ENCODE measurements at places on chromosomes 4 and X.

GRCh38 chr4:98687876-98688275 lies 29.5 kb upstream of the TSPAN5 start:
- DNase-seq: no peak

GRCh38 chr4:182449186-182449929 lies 206.2 kb downstream of the TENM3 start:
- no peak for DNase-seq

DNA sequence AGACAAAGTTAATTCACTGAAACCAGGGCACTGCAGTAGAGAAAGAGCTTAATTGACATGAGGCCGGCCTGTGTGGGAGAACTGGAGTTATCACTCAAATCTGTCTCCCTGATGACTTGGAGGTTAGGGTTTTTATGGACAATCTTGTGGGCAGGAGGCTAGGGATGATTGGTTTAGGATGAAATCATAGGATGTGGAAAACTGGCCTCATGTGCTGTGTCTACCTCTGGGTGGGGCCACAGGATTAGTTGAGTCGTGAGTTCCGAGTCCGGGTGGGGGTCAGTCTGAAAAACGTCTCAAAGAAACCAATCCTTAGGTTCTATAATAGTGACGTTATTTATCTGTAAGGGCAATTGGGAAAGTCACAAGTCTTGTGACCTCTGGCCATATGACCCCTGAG lies 68.1 kb downstream of the UCHL1 start:
- DNase-seq: no peak

DNA sequence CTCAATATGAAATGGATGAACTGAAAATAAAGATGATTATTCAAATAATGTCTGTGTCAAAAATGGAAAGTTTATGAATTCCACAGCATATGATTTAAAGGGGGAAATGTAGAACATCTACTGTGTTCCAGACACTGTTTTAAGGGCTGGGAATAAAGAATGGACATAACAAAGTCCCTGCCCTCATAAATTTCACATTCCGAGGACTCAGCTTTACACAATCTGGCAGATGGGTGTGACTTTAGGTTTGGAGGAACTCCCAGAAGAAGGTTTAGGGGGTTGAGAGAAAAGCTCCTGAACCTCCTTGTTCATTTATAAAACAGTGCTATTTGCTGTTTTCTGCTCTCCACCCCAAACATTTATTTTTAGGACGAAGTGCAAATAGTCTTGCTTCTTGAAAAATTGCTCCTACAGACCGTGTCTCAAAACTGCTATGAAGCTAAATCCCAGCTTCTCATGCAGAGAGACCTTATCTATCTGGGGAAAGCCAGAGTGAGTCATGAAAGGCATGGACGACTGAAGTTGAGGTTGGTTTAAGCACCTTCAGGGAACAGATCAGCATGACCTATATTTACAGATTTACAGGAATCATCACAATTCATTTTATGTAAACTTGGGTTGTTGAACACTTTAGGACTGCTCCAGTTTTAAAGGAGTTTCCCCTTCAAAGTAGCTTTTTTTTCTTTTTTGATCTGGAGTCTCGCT lies 184.3 kb downstream of the HS6ST2 start:
- DNase-seq: no peak

DNA sequence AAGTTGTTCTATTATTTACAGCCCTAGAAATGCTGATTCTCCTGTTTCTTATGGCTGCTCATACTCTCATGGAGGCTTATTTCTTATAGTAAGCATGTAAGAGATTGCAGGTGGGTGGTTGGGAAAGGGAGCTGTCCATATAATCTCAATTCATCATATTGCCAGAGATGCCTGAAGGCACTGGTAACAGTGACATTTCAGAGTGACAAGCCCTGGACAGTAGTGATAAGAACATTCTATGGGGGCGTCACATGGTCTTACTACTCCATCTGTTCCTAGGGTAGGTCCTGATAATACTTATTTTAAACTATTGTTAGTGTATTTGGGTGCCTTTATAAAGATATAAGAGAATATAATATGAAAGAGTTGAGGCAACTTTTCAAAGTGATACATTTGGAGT lies 171.5 kb downstream of the CFAP299 start:
- no peak for DNase-seq

- no peak for DNase-seq
Measured at GRCh38 chrX:132924426-132924825, 34.0 kb downstream of the HS6ST2 start.
